Omental fat pad (tissue), 4 donors: ENCODE measurements at places on chromosomes 1 and 21.

GRCh38 chr1:22105611-22106207, 37.2 kb downstream of the WNT4 start:
- DNase-seq, result no peak

DNA sequence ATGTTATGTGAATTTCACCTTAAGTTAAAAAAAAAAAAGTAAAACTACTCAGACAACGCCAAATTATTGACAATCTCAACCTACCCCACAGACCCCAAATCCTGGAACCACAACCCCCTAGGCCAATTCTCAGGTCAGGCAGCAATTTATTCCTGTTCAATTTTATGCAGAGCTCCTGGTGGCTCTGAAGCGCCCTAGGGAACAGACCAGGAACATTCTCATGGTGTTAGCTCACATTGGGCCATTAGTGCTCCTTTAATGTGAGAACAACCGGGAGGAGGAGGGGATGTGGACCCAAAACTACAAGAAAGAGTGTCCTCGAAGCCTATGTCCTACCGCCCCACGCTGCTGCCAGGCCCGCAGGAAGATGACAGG, 403 bp upstream of the PSEN2 start:
- no peak for DNase-seq

- no peak for DNase-seq
Measured at GRCh38 chr1:175530183-175530582, 213.2 kb downstream of the TNR start.

GRCh38 chr1:30042438-30043147, 680.8 kb downstream of the MATN1 start:
- DNase-seq, result no peak

DNA sequence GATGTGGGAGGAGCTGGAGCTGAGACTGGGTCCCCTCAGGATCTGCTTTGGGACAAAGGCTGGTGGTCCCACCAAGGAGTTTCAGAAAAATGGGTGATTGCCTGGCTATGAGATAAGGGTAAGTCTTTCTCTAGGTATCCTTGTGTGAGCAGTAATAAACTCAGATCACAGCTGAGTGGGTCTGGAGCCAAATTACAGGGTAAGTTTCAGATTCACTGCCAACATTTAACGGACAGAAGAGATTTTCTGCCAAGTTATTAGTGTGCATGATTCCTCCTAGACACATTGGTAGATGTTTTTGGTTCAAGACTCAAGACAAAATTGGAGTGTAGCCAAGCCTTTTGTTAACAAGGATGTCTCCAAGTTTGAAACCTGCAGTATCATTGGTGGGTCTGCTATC, 7.5 kb downstream of the CD1B start:
- no peak for DNase-seq

DNA sequence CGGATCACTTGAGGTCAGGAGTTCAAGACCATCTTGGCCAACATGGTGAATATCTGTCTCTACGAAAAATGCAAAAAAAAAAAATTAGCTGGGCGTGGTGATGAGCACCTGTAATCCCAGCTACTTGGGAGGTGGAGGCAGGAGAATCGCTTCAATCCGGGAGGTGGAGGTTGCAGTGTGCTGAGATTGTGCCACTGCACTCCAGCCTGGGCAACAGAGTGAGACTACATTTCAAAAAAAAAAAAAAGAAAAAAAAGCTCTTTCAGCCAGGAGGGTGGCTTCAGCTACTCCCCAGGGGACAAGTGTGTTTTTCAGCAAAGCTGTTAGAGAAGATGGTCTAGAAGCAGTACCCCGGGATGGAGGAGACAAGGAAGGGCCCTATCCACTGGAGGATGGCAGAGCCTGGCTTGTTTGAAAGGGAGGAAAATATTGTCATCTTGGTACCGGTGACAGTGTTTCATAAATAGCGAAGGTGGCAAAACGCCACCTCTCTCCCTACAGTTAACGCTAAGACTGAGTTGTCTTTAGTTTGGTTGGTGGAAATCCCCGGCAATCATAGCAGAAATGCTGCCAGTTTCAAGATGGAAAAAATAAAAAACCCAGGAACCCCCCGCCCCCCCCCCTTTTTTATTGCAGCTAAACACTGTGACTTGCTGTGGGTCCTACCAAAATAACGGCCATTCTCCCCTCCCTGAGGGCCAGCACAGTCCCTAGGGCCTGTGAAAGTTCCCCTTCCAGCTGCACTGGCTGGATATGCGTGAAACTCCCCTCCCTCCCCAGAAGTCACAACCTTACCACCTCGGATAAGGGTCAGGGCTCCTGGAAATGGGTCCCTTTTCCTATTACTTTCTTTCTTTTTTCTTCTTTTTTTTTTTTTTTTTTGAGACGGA, 3.5 kb downstream of the PIK3CD start:
- no peak for DNase-seq

DNA sequence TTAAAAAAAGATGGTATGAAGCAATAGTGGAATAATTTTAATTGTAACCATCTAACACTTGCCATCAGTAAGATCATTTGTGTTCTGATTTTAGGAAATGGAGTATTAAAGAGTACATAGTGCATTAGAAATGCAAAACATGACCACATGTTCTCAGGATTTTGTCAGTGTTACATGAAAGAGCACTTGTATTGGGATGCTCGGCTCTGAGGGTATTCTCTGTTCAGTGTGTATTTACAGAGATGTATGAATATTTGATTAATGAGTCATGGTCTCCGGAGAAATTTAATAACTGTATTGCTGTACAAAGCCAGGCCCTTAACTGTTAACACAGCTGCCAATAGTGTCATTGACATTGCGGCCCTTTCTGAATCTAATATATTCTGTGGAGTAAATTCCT, 91.7 kb downstream of the ATG4C start:
- no peak for DNase-seq

DNA sequence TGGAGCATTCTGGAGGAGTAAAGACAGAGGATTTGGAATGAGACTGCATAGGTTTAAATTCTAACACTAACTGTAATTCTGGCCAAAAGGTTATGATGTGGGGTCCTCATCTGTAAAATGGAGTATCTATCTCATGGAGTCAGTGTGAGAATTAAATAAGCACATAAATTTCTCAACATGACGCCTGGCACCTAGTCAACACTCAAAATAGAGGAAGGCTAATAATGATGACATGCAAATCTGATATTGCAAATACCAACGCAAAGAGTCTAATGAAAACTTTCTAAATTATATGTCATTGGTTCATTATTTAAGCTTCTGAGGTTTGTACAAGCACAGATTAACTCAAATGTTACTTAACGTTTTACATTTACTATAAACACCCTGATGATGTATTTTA, 29.6 kb downstream of the APP start:
- no peak for DNase-seq

- no peak for DNase-seq
Measured at GRCh38 chr1:31750858-31751510, 13.2 kb downstream of the ADGRB2 start.
